Colonic mucosa (tissue), 4 donors: ENCODE measurements at places on chromosomes 5 and 9. TPM values are rescaled to one million over a fixed set of nuclear protein-coding genes. Genes with fewer than 3 reads are reported as not detected.

DNA sequence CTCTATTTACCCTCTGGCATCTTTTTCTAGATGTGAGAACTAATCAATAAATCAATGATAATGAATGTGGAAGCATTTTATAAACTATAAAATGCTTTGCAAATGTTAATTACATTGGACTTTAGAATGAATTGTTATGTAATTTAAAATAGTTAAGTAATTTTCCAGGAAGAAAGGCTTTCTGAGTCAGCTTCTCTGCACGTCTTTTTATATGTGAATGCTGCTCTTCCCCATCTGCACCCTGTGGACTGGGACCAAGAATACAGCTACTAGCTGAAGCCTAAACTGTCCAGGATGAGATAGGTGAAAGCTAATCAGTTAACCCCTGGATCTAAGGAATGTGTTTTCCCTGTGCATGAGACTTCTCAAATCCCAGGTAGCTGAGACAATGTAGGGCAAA lies 292.9 kb downstream of the NR3C1 start:
- DNase-seq, result no peak

DNA sequence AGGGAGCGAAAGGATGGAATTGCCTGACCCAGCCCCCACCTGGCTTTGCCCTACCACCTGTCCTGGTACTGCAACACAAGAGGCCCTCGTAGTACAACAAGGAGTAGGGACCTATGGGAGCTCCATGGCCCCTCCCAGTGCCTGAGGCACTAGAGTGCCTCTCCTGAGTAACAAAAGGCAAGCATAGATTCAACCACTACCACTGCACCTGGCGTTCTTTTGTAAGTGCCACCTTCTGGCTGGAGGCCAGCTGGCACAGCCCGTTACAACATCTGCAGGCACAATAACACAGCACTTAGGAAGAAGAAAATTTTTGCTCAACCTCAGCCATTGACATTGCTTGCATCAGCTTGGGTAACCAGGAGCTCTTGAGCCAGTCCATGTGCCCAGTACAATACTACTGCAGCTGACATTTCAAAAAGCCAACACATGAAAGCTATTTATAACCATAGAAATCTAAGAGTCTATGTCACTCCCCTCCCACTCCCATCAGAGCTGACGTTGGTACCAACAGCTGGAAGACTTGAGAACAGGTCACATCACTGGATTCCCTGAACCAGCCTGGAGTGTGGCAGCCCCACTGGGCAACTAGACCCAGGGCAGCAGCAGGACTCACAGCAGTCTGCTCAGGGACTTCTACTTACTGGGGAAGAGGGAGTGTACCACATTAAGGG lies 17.7 kb upstream of the FAM174A start:
- peak; percentile 34 for DNase-seq

SLC45A2 gene
- not detected for total RNA-seq

DNA sequence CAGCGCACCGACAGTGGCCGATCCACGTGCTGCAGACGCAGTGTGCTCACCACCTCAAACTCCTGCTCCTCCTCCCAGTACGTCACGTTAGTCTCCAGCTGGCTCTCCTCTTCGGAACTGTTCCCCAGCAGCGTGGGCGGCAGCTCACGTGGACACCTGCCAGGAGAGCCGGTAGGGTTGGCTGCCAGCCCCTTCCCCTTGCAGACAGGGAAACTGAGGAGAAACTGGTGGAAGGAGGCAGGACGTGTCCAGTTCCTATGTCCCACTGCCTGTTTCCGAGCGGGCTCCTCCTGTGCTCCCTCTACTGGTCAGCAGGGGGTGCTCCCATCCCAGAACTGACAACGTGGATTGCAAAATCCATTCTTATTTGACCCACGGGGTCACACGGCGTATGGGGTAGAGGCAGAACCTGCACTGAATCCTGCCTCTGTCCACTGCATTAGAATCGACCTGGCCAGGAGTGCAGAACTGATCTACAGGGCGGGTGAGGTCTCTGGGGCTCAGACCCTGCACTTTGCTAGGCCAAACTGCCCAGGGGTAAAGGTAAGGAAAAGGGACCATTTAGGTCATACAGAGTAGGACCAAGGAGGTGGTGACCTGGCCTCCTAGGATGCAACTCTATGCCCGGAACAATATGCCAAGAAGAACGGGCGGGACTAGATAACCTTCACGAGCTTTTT lies 25.7 kb downstream of the PDGFRB start:
- DNase-seq, result peak; percentile 84

- DNase-seq, result peak; percentile 45
Observed at GRCh38 chr9:87148331-87149104, 201.2 kb upstream of the GAS1 start.

HARS1 gene
- total RNA-seq, result 66.1 TPM

- no peak for DNase-seq
Observed at GRCh38 chr9:2745560-2746380, 28.5 kb downstream of the KCNV2 start.

CAMK2A gene
- total RNA-seq, result 0.61 TPM

- peak; percentile 72 for DNase-seq
Observed at GRCh38 chr5:132385326-132386105, 16.0 kb downstream of the SLC22A5 start.

DNA sequence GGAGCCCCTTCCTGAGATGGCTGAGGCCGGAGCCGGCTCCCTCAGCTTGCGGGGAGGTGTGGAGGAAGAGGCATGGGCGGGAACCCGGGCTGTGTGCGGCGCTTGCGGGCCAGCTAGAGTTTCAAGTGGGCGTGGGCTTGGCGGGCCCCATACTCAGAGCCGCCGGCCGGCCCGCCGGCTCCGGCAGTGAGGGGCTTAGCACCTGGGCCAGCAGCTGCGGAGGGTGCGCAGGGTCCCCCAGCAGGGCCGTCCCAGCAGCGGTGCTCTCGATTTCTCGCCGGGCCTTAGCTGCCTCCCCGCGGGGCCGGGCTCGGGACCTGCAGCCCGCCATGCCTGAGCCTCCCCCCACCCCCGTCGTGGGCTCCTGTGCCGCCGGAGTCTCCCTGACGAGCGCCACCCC lies 67.9 kb upstream of the SLC28A3 start:
- DNase-seq, result no peak

DNA sequence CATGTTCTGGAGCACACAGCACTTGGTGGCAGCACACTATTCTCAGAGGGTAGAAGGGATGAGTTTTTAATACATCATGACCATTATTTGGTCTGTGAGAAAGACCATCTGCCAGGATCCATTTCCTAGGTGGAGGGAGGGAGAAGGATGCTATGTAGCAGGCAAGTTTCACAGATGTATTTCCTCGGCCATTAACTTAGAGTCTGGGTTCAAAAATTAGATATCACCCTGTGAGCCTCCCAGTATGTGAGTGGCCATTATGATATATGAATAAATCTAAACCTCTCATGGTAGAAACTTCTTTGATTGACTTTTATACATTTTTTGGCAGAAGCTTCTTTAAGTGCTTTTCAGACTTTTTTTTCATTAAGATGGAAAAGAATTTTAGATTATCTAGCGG lies 133.9 kb downstream of the SREK1 start:
- no peak for DNase-seq

SPATA24 gene
- 2.9 TPM for total RNA-seq

FAM78A gene
- total RNA-seq, result 2.0 TPM

DNA sequence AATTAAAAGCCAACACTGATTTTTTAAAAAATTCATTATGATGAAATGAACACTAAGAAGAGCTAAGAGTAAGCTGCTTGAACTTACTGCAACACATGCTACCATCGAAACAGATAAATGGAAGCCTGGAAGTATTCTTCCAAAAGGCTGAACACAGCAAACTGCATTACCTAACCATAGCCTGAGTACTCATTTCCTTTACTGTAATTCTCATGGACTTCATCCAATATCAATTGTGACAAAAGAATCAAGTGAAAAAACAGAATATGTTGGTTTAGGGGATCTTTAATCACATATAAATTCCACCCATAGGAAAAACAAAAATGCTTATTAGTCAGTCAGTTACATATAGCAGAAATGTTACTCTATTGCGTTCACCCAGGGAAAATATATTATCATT lies 68.5 kb downstream of the DROSHA start:
- no peak for DNase-seq

- DNase-seq, result no peak
Observed at GRCh38 chr5:163908253-163908652, 402.8 kb downstream of the MAT2B start.

DNA sequence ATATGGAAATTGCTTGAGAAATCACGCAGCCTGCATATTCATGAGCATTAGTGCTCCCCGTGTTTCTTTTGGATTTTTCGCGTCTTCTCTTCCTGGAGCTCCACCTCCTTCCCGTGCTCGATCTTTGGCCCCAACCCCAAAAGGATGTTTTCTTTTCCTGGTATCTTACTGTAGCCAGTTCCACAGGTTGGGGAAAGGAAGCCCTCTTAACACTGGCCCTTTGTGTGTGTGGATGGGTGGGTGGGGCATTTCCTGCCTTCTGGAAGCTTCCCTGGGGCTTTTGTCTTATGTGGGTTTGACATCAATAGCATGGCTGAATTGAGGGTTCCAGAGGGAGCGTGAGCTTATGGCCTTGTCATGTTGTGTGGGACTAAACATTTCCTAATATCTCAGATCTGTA lies 21.9 kb downstream of the STXBP1 start:
- peak; percentile 79 for DNase-seq

BARX1 gene
- total RNA-seq, result not detected

DNA sequence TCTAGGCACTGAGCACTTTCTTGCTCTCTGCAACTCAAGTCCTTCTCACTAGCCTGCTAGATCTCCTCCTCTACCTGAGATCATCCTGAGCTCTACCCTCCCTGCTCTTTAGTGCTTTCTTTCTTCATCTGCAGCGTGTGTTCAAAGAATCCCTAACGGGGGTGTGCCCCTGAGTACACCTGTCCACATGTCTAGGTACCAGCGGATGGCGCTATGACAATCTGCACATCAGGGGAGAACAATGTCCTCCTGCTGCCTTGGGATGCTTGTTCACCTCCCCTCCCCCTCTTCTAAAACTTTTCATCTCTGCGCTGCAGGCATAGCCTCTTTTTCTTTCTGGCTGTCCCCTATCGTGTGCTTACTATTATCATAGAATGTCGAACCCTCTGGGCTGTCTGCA lies 42.7 kb downstream of the PTPN3 start:
- DNase-seq, result no peak

IL4 gene
- total RNA-seq, result not detected

TENT4A gene
- 21.9 TPM for total RNA-seq

SPTLC1 gene
- total RNA-seq, result 77.2 TPM
